ENCODE measurements at places on chromosomes 7 and 10.
A peak's percentile ranks its signal among the peaks of the same experiment; 100 is the strongest.

DNA sequence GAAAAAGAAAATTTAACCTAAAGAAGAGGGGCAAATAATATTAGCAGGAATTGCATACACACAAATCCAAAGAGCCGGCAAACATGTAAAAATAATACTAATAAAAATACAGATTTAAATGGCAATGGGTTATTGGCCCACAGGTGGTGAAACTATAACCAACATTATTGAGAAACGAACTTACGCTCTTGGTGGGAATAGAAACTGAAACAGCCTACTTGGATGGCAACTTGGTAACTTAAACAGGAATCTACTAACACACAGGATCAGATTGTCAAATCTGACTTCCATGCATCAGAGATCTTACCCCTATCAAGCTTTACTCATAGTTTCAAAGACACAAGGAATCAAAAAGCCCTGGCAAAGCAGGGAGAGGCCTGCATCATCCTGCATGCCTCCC, 66.5 kb downstream of the ANLN start:
- DNase-seq: no peak

DNA sequence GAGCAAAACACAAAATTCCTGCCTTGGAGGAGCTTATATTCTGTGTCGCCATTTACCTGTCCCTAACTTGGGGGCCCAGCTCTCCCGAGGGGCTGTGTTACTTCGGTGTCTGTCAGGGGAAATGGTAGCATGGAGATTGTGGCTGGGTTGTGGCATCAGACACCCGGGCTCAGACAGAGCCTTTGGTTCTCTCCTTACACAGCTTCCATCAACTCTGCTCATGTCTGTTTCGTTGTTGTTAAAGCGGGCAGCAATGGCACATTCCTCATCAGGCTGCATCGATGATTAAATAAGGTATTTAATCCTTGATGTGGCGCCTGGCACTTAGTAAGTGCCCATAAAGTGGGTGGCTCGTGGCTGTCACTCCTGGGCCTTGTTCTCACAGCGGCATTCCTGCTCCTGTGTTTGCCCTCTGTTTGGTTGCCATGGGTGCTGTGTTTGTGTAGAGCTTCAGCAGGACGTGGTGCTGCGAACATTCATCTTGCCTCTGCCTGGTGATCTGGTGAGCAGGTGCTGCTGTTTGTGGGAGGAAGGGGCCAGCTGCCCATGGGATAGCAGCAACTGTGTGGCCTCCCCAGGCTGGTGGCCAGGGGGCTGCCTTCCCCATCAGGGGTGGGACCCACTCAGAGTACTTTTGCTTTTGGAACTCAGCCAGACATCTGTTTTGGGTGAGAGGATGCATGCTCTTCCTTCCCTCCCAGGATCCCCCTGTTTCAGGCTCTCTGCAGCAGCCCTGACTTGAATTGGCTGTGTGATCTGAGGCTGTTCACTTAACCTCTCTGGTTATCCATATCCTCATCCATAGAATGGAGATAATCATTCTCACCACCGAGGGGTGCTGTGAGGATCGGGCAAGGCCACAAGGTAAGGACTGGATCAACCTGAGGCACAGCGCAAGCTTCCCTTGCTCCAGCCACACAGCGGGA, 207.2 kb upstream of the SVIL start:
- no peak for DNase-seq

GRCh38 chr7:137934941-137935883, 66.7 kb downstream of the CREB3L2 start:
- no peak for DNase-seq

GRCh38 chr10:56662765-56663447, 301.8 kb upstream of the ZWINT start:
- no peak for DNase-seq

- DNase-seq: no peak
Observed at GRCh38 chr7:37683246-37684120, at the start of gene GPR141. Gene GPR141 (plus strand): TSS chr7:37683766. CDS start chr7:37740394, 56,628 bp downstream.

DNA sequence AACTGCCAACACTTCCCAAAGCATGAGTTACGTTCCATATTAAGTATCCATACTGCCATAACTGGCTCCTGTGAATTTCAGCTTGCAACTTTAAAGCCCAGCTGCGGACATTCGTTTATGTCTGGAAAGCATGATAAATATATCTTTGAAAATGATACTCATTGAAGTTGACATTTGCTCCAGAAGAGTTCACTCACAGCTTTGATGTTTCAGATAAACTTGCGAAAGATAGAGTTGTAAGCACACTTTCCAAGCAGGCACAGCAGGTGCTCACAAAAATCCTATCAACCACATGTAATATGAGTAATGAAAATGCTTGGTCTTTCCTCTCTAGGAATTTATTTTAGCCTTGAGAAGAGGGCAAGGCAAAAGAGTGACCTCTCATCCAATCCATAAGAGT, 4.5 kb downstream of the CHCHD3 start:
- DNase-seq: no peak

GRCh38 chr7:75951506-75951905, 36.6 kb downstream of the POR start:
- DNase-seq: no peak

DNA sequence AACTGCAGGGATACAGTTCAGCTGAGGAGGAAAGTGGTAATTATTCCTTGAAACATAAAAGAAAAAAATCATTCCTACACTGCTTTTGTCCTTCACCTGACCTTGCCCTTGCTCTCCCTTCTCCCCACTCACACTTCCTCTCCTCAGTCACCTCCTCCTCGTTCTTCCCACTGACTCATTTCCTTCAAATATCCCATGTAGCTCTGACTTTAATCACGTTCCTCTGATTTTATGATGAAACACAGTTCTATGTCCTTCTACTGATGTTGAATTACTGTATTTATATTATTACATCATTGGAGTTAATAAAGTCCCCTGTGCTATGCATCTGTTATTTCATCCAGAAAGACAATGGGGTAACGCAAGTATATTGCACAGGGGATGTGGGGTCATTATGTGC, 575.6 kb downstream of the POM121L12 start:
- DNase-seq: no peak

DNA sequence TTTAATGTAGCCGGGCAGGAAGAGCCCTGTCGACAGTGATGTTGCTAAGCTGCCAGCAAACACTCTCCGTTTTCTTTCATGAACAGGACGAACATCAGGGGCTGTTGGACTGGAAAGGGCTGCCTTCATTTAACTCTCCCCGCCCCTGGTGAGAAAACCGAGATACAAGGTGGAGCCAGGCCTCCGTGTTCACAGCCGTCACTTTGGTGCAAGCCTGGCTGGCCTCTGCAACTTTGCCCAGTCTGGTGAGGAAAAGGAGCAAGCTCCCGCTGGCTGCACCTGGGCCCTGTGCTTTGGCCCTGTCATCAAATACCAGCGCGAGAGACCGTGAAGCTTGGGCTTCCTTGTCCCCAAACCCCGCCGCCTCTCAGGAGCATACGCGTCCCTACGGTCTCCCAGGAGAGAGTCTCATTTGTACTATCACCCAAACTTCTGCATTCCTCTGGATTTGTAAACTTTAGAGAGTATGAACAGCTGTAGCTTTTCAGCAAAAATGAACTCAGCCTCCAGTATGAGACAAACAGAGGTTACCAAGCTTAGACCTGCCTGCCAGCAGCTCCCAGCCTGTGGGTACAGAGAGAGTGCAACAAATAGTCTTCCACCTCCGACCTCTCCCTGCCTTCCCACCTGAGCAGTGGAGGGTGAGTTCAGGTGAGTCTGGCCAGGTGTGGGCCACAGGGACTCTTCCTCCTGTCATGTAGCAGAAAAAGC, 445.3 kb upstream of the MGMT start:
- no peak for DNase-seq

GRCh38 chr7:80896906-80897598, 21.8 kb downstream of the SEMA3C start:
- DNase-seq: no peak

DNA sequence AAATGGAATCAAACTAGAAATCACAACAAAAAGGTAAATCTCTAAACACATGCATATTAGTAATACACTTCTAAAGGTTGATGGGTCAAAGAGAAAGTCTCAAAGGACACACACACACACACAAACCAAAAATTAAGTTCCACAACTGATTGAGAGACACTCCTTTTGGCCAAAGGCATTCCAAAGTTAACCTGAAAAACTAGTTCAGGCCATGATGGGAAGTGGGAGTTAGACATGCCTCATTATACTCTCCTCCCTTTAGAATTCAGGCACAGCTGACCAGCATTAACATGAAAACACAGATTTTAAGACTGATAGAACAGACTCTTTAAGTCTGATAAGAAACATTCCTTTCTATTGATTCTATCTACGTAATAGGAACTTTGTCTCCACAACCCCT, 332.4 kb upstream of the IGFBP3 start:
- DNase-seq: no peak

DNA sequence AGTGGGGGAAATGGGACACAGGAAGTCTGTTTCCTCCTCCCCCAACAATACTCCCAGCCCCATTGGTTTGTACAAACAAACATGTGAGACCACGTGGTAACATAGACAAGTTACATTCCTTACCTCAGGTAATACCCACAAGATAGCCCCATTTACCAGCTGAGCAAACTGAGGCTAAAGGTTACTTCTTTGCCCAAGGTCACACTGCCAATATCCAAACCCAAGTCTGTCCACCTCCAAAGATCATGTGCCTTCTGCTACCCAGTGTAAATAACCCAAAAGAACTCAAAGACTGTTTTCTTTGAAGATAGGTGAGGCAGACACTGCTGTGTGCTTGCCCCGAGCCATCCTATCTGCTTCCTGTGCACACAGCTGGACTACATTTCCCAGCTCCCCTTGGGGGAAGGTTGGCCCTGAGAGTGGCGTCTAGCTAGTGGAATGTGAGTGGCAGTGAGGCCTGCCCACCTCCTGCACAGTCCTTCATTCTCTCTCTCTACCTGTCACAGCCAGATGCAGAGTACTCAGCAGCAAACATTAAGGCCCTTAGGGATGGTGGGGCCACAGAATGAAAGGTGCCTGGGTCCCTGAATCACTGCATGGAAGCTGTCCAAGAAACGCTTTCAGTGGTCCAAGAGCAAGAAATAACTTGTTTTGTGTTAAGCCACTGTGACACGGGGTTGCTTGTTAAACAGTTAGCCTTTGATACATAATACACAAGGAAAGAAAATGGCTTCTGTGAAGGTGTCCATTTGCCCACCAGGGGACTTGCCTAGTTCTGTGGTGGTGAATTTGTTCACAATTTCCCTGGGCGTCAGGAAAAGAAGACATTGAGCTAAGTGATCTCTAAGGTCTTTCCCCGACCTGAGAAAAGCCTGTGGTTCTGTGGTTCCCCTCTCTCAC, 257.7 kb upstream of the NFE2L3 start:
- DNase-seq: no peak

DNA sequence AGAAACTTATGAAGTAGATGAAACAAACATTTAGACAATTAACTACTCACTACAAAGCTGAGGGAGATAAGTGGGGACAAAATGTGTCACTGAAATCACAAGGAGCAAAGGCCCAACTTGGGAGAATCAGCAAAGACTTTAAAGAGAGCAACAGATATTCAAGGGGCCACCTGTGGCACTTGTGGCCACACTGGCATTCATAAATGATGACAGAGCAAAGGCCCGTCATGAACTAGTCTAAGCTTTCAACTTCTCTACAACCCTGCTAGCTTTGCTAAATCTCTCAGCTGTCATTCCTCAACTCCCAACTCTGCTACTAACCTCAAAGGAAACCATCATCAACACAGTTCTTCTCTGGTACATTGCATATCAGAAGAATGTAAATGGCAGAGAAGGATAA, 178.4 kb downstream of the CPEB3 start:
- DNase-seq: no peak

DNA sequence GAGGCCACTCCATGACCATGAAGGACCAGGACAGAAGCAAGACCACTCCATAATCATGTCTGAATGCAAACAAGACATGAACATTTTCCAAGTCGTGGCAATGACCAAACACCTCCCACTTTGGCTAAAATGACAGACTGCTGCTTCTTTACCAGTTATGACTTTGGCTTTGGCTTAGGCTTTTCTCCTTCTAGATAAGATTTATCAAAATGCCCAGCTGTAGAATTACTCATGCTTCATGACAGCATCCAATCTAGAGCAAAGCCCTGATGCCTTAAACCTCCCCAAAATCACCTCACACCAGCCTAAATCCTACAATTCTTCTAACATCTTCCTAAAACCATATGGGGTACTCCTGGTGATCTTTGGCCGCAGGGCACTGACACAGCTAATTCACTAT, 102.1 kb downstream of the VPS41 start:
- DNase-seq: no peak

DNA sequence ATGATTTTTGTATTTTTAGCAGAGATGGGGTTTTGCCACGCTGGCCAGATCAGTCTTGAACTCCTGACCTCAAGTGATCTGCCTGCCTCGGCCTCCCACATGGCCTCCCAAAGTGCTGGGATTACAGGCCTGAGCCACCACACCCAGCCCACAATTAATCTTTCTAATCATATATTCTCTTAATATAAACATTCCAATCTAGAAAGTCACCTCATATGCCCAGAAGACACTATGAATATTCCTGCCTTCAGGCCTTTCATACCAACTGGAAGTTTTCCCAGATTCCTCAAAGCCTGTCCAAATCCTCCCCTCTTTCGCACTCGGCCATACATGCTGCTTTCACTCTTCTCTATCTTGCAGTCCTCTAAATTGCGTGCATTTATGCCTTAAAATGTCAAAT, 32.6 kb downstream of the PDZD8 start:
- no peak for DNase-seq

DNA sequence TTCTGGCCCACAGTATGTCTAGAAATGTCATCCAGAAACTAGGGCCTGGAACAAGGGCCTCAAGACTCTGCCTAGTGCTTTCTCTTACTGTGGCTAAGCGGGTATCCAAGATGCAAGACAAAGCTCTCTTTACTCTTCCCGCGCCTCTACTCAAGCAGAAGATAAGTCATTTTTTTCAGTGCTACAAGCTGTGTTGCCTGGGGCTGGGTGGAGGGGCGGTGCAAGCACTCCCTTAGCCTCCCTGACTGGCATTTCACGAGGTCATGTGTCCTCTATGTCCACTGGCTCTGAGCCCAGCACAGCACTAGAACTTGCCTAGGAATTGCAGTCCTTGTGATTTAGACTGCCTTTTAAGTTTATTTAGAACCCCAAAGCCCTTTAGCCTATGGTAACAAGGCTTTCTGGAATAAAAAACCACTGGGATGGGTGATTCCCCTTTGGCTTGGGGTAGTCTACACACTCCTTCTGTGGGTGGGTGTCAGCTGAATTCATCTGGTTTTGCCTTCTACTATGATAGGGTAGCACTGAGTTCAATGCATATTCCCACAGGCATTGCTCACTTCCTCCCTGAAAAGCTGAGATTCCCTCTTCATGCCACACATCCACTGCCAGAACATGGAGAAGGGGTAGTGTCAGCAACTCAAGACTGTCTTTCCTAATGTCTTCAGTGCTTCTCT, 371.8 kb upstream of the KCND2 start:
- DNase-seq: no peak

- DNase-seq: peak; percentile 56
Observed at GRCh38 chr10:26430641-26431163, 7.4 kb upstream of the APBB1IP start.

GRCh38 chr7:127782654-127783559, 130.9 kb downstream of the SND1 start:
- DNase-seq: no peak

- no peak for DNase-seq
Observed at GRCh38 chr7:128830231-128831177, at the start of gene FLNC. Gene FLNC (plus strand): TSS chr7:128830406. CDS start chr7:128830638, 232 bp downstream.

Measured in activated CD4-positive, alpha-beta T cell treated with anti-CD3 and anti-CD28 coated beads, Interleukin-2, amount 50 U/mL, for 24 hours (primary cell).